C1 segment of cervical spinal cord (tissue), 14 donors: ENCODE measurements at places on chromosomes 5 and 9.
A peak's percentile ranks its signal among the peaks of the same experiment; 100 is the strongest.

DNA sequence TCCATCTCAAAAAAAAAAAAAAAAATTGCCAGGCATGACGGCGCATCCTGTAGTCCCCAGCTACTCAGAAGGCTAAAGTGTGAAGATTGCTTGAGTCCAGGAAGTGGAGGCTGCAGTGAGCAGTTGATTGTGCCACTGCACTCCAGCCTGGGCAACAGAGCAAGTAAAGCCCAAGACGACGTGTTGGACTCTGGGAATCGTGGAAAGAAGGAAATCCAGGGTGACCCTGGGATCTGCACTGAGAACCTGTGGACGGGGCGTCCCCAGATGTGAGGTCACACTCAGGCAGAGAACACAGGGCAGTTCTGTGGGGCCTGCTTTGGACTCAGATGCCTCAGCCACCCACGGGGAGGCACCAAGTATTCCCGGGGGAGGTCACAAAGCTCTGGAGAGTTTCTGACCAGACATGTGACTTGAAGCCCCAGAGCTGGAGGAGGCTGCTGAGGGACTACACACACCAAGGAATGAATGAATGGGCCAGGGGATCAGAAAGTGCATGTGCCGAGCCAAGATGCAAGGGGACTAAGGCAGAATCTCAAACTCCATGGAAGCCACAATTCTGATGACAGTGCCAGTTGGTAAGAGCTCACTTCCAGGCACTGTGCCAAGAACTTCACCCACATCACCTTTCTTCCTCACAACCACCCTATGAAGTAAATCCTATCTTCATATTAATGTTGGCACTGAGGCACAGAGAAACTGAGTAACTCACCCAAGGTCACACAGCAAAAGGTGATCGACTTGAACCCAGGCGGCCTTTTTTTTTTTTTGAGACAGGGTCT is 12.9 kb downstream of the DYNC2I2 start:
- DNase-seq: no peak

- no peak for DNase-seq
These were observed 134.0 kb downstream of the MED10 start for GRCh38 chr5:6244339-6244714.

DNA sequence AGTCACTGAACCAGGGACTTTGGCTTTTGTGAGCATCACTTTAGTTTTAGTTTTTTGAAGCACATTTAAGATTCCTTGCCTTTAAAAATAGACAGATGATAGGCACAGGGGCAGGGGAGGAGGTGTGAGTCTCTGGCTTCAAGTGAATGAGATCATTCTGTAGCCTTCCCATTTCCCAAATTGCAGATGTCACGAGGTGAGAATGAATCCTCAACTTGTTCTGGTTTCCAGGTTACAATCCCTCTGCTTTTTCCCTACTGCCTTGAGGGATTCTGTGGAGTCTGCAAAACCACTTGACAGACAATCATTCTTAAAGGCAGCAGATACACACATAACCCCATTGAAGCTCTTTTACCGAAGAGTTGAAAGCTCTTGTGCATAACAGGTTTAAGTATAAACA is 332.4 kb downstream of the DMAC1 start:
- DNase-seq: no peak

- no peak for DNase-seq
These were observed 13.5 kb upstream of the PDZD2 start for GRCh38 chr5:31625394-31625793.

- no peak for DNase-seq
These were observed 11.4 kb downstream of the LAMC3 start for GRCh38 chr9:131020388-131020787.

GRCh38 chr5:160679567-160680309 is 172.3 kb downstream of the ATP10B start:
- no peak for DNase-seq

GRCh38 chr5:176181271-176181855 is 56.9 kb upstream of the SIMC1 start:
- no peak for DNase-seq

DNA sequence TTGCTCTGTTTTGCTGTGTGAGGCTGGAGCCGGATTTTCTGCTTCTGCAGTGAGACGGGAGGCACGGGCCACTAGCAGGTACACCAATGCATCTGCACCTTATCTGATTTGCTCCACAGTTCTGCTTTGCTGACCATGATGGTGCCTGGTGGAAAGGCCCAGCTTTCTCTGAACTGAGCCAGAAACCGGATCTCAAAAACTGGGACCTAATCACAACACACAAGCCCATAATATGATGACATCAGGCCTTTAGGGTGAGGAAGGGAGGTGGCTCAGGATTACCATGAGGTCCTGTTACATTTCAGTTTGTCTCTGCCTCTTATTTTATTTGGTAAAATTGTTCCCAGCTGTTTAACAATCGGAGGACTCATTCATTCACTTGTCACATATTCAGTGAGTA is 49.8 kb downstream of the FGF1 start:
- no peak for DNase-seq

- DNase-seq: no peak
These were observed 668.6 kb upstream of the DMAC1 start for GRCh38 chr9:8468045-8468637.

GRCh38 chr9:33162721-33163311 is 4.3 kb downstream of the B4GALT1 start:
- DNase-seq: no peak

- DNase-seq: no peak
These were observed 1.2 kb upstream of the PURA start for GRCh38 chr5:140112685-140113179.

GRCh38 chr9:129113645-129114304 is 2.6 kb downstream of the PTPA start:
- no peak for DNase-seq

GRCh38 chr9:5832538-5833529 is at the start of gene ERMP1:
Gene ERMP1 (minus strand): TSS chr9:5833117. CDS start chr9:5833027, 90 bp downstream.
- DNase-seq: peak; percentile 92

DNA sequence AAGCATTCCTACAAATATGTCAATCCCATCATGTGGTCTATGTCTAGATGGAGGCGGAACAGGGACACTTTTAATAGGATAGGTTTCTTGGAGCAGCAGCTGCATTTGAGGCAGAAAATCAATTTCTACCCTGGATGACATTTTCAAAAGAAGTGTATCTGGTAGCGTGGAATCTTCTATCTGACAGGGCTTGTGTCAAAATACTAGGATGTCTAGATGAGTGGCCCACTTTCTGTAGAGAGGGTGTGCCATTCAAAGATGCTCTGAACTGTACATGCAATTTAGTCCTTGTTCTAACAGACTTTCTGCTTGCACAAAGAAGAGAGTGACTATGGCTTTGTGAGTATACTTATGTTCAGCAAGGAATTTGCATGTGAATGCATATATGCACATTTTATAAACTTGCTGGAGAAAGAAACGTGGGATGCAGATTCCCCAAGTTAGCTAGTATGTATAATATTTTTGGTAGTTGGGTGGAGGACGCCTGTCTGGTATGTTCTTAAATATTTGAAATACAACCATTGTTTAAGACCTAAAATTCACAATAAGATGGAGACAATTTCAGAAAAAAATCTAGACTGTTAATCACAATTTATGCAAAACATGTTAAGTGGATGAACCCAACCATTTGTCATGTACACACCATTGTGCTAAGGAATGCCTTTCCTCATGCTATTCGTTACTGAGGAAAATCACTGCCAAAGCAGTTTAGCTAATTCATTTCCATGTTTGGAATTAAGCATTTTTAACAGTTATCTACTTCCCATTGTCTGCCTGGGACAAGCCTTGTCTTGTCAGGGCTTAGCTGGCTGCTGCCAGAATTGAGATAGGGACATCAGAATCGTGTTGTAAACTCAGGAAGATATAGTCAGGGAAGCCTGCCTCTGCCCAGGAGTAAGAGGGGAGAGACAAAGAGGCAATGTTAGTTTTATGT is 129.1 kb upstream of the MEF2C start:
- DNase-seq: no peak

GRCh38 chr5:115456539-115457040 is 88.0 kb downstream of the FEM1C start:
- no peak for DNase-seq

DNA sequence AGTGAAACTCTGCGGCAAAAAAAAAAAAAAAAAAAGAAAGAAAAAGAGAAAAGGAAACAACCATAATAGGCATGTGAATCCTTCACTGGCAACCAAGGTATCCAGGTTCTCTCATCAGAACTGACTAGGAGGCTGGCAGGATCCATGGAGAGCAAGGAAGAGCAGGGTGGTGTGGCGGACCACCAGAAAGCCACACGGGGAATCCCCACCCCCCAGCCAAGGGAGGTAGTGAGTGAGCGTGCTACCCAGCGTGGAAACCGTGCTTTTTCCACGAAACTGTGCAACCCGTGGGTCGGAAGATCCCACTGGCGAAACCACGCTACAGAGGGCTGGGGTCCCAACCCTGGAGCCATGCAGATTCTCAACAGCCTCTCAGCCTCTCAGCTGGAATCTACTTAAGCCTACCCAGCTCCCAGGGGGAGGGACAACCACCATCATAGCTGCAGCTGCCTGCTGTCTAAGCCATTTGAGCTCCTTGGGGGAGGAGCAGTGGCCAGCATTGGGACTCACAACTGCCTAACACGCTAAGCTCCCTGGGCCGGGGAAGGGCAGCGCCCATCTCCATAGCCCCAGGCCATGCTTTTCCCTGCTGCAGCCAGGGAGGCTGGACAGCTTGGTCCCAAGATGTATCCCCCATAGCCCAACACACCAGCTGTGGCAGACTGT is 91.6 kb downstream of the PRELID2 start:
- no peak for DNase-seq

DNA sequence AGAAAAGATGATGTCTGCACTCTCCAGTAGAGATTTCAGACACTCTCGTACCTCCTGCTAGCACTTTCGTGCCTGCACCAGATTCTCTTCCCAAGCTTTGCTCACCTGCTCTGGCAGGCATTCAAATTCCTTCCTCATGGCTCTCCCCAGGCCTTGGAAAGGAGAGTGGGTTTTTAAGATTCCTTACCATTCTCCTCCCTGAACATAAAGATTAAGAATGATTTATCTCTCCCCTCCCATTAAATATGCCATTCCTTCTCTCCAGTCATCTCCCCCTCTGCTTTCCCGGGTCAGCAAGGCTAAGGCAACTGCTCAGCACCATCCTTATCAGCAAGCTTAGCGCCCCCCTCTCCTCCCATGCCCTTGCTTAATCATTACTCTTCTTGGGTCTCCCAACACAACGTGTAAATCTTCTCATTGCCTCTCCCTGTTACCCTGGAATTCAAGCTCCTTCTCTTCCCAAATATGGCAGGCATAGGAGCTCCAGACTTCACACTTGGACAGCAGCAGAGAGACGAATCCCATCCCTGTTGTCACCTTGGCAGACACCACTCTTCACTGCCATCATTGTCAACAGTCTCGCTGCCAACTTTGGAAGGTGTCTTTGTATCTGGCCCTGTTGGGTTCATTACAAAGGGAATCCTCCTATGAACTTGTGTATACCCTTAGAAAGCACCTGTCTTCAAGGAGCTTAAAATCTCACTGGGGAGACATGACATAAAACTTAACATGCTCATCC is 332.9 kb downstream of the SLIT3 start:
- no peak for DNase-seq

DNA sequence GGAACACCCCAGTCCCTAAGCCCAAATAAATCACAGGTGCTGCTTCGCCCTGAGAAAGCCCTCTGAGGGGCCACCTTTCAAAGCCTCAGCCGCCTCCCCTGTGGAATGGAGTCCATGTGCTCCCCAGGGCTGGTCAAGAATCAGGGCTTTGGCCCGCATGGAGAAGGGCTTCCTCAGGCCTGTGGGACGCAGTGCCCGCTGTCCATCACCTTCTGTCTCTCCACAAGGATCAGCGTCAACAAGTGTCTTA is 16.6 kb downstream of the HNRNPH1 start:
- no peak for DNase-seq

DNA sequence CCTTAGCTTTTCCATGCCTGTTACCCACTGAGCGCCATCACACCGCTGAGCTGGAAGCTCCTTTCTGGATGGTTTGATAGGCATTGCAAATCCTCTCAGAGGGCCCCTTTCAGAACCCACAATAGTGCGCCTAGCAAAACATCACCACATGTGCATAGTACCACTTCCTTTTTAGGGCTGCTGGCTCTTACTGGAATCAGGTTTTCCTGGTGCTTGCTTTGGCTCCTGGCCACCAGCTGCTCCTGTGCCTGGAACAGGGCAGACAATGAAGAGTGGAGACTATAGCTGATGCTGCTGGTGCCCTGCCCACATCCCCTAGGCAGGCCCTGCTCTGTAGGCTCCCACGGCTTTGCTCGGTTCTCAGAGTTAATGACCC is 163.6 kb upstream of the SEMA6A start:
- no peak for DNase-seq

- DNase-seq: no peak
These were observed 32.1 kb downstream of the TARS1 start for GRCh38 chr5:33472805-33473409.

- no peak for DNase-seq
These were observed 87.0 kb downstream of the LNPEP start for GRCh38 chr5:97022898-97023297.

DNA sequence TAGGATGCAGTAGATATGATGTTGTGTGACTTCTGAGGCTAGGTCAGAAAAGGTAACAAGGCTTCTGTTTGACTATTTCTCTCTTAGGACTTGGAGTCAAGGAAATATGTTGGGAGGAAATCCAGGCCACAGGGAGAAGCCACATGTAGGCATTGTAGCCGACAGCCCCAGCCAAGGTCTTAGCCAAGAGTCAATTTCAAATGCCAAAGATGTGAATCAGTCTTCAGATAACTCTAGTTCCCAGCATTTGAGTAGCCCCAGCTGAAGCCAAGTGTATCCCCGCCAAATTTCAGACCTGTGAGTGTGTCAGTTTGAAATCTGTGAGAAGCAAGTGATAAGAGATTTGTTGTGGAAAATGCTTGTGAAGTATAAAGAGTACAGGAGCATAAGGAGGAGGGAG is 38.1 kb upstream of the ISL1 start:
- no peak for DNase-seq
